ENCODE measurements at places on chromosomes 11 and 22.

- peaks cover 2% of the 10 kb centered on the region for H3K36me3 ChIP-seq
- peaks cover 24% of the 10 kb centered on the region for H3K27me3 ChIP-seq
- H3K27ac ChIP-seq = no peak overlapping the region
- H3K4me1 ChIP-seq = no peaks in the 10 kb centered on the region
Measured at GRCh38 chr22:44249376-44250147, 63.2 kb downstream of the SHISAL1 start.

DNA sequence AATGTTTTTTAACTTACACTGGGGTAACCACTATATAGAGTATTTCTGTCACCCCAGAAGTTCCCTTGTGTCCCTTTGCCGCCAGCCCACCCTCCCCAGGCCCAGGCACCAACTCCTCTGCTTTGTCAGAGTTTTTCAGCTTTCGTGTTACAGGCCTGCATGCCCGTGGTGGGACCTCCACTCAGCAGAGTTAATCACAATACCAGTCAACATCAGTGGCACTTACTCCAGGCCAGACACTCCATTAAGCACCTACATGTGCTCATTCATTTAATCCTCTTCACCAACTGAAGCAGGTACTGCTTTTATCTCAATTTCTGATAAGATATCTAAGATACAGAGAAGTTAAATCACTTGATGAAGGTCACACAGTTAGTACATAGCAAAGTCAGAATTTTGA is 63.3 kb downstream of the LIF start:
- H3K4me1 ChIP-seq = peaks cover 2% of the 10 kb centered on the region
- peaks cover 5% of the 10 kb centered on the region for H3K27me3 ChIP-seq
- H3K4me3 ChIP-seq = no peak overlapping the region
- no peaks in the 10 kb centered on the region for H3K36me3 ChIP-seq
- DNase-seq = no peak

- H3K27me3 ChIP-seq = peaks cover 5% of the 10 kb centered on the region
- H3K27ac ChIP-seq = no peak overlapping the region
- no peak overlapping the region for H3K4me3 ChIP-seq
- no peaks in the 10 kb centered on the region for H3K36me3 ChIP-seq
Measured at GRCh38 chr11:117300773-117301172, 9.6 kb downstream of the BACE1-AS start.

DNA sequence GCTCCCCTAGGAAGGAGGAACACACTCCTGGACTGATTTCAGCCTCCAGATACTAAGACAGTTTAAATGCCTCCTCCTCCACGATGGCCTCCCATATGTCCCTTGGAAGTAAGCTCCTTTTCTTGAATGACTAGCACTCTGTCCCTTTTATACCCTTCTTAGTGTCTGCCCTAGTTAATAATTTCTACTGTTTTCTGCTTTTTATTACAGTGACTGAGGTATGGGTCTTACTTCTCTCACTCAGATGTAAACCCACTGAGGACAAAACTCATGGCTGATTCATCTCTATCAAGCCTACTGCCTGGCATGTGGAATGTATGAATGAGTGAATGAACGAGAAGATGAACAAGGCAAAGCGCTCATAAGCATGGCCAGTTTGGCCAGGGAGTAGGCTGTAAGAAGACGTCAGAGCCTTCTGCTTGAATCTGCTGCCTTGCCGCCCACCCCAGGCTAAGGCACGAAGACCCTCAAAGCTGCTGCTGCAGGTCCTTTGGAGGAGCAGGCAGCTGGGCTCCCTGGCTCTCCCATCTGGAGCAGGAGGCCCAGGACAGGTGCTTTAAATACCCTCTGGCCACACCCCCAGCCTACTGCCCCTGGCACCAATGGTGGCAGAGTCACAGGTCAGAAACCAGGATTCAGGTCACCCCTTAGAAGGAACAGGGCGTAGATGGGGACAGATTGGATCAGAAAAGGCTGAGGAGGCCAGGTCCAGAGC is 8.2 kb upstream of the PGA3 start:
- DNase-seq = no peak
- no peak overlapping the region for H3K4me3 ChIP-seq
- H3K4me1 ChIP-seq = no peaks in the 10 kb centered on the region
- no peak overlapping the region for H3K27ac ChIP-seq
- H3K27me3 ChIP-seq = peaks cover 19% of the 10 kb centered on the region

- DNase-seq = no peak
- H3K27ac ChIP-seq = peak overlapping the region; percentile 72
- H3K4me3 ChIP-seq = peak overlapping the region; percentile 0
- peaks cover 31% of the 10 kb centered on the region for H3K36me3 ChIP-seq
Measured at GRCh38 chr22:23001463-23001862, 68.9 kb upstream of the GNAZ start.

DNA sequence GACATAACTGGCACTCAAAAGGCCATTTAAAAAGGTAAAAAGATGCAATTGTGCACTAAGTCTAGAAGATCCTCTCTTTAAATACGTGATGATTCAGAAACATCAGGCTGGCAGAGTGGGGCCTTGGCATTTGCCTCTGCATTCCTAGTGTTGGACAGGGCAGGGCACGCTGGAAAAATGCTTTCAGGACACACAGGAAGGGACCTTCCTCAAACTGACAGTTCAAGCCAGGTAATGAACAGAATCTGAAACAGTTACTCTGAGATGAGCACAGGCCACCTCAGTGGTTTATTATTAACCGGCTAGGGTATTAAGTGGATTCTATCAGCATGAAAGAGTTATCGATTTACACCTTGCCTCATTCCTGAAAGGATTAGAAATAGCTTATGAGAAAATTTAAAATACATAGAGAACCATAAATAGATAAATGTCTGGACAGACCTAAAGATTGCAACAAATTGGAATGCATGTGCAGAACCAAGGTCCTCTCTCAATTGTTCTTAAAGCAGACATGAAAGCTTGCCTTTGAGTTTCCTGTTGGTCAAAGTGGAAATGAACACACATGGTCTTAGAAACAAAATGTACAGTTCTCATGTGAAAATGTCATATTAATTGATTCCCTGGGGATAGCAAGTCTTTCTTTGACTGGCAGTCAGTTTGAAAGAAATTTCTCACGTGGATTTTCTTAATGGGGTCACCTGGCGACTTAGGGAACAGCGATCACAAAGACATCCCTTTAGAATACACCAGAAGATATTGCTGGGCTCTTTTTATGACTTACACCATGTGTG is 21.5 kb upstream of the CSNK2A3 start:
- H3K4me1 ChIP-seq = peaks cover 4% of the 10 kb centered on the region
- peaks cover 14% of the 10 kb centered on the region for H3K27me3 ChIP-seq
- H3K4me3 ChIP-seq = no peak overlapping the region
- no peak for DNase-seq

DNA sequence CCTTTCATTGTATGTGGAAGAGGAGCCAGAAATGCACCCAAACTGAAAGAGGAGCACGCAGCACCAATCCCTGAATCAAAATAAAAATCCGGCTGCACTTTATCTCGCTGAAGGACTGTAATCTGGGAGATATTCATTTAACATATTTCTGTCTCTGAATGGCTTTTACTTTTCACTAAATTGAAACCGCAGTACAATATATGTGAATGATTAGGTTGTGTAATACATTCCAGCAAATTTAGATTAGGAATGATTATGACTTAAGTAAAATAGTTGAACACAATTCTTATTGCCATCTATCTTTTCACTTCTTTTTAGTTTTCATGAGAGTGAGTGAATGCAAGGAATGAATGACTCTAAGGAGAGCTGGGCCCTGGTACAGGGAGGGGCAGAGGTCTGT is 232.1 kb downstream of the ST3GAL4 start:
- no peak overlapping the region for H3K4me3 ChIP-seq
- no peaks in the 10 kb centered on the region for H3K36me3 ChIP-seq
- DNase-seq = no peak
- no peak overlapping the region for H3K27ac ChIP-seq
- no peaks in the 10 kb centered on the region for H3K27me3 ChIP-seq
- no peaks in the 10 kb centered on the region for H3K4me1 ChIP-seq

DNA sequence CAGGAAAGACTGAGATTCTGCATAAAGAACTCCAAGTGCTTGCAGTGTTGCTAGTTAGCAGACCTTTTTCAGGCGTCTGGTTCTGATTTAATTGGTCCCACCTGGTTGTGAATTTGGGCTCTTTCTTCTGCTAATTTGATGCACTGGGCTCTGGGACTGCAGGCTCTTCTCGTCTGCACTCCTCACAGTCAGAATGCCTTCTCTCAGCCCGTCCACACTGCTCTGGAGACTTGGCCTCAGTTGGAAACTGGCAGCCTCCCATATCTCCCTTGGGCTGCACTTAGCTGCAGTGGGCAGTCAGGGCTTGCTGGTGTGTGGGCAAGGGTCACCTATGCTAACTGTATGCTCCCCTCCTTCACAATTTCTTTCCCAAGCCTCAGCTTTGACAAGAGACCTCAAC is 1.5 kb downstream of the TRIM6 start:
- H3K27ac ChIP-seq = no peak overlapping the region
- no peak overlapping the region for H3K4me3 ChIP-seq
- no peaks in the 10 kb centered on the region for H3K36me3 ChIP-seq
- H3K4me1 ChIP-seq = peaks cover 23% of the 10 kb centered on the region
- no peak for DNase-seq

GRCh38 chr11:65095427-65095826 is 587 bp upstream of the VPS51 start:
- H3K4me3 ChIP-seq = peak overlapping the region; percentile 88
- H3K27ac ChIP-seq = peak overlapping the region; percentile 99
- no peaks in the 10 kb centered on the region for H3K27me3 ChIP-seq
- H3K4me1 ChIP-seq = peaks cover 11% of the 10 kb centered on the region
- no peak for DNase-seq

- peaks cover 38% of the 10 kb centered on the region for H3K27me3 ChIP-seq
- peak; percentile 79 for DNase-seq
- no peaks in the 10 kb centered on the region for H3K36me3 ChIP-seq
- peak overlapping the region; percentile 90 for H3K4me3 ChIP-seq
Measured at GRCh38 chr22:42369250-42370041, 62.8 kb downstream of the NFAM1 start.

- peaks cover 8% of the 10 kb centered on the region for H3K4me1 ChIP-seq
- H3K27me3 ChIP-seq = peaks cover 8% of the 10 kb centered on the region
Measured at GRCh38 chr22:30483169-30483568, 11.4 kb upstream of the SEC14L3 start.

- no peaks in the 10 kb centered on the region for H3K36me3 ChIP-seq
- peaks cover 10% of the 10 kb centered on the region for H3K27me3 ChIP-seq
- H3K4me1 ChIP-seq = peaks cover 9% of the 10 kb centered on the region
- no peak for DNase-seq
- H3K27ac ChIP-seq = no peak overlapping the region
Measured at GRCh38 chr11:8239536-8240228, 24.0 kb downstream of the LMO1 start.

- peaks cover 3% of the 10 kb centered on the region for H3K36me3 ChIP-seq
- peak; percentile 49 for DNase-seq
- peak overlapping the region; percentile 65 for H3K4me3 ChIP-seq
- peaks cover 33% of the 10 kb centered on the region for H3K4me1 ChIP-seq
Measured at GRCh38 chr22:39299829-39300178, 19.6 kb downstream of the RPL3 start.

DNA sequence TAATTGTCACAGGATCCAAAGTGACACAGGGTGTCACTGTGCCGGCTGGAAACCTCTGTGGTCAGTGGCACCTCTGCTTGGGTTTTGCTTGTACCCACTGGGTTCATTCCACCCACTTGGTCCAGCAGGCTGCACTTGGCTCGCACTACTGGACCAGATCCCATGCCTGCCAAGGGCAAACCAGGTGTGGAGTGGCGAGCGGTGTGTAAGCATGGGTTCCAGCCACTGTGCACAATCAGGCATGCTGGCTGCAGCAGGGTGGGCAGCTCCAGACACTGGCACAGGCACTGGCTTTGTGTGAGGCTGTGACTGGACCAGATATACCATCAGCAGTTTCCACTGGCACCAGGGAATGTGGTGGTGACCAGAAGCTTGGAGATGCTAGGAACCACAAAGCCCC is 261.4 kb downstream of the KCNA4 start:
- DNase-seq = no peak
- H3K4me1 ChIP-seq = no peaks in the 10 kb centered on the region
- no peak overlapping the region for H3K4me3 ChIP-seq
- H3K27ac ChIP-seq = no peak overlapping the region
- no peaks in the 10 kb centered on the region for H3K36me3 ChIP-seq

- H3K27me3 ChIP-seq = peaks cover 37% of the 10 kb centered on the region
- DNase-seq = no peak
- H3K4me3 ChIP-seq = no peak overlapping the region
- H3K4me1 ChIP-seq = peaks cover 13% of the 10 kb centered on the region
Measured at GRCh38 chr11:63503492-63503891, 2.4 kb upstream of the LGALS12 start.

- no peak overlapping the region for H3K4me3 ChIP-seq
- DNase-seq = no peak
- H3K4me1 ChIP-seq = peaks cover 18% of the 10 kb centered on the region
- H3K36me3 ChIP-seq = peaks cover 8% of the 10 kb centered on the region
- peaks cover 8% of the 10 kb centered on the region for H3K27me3 ChIP-seq
- no peak overlapping the region for H3K27ac ChIP-seq
Measured at GRCh38 chr22:36211237-36211861, 9.7 kb upstream of the APOL4 start.

DNA sequence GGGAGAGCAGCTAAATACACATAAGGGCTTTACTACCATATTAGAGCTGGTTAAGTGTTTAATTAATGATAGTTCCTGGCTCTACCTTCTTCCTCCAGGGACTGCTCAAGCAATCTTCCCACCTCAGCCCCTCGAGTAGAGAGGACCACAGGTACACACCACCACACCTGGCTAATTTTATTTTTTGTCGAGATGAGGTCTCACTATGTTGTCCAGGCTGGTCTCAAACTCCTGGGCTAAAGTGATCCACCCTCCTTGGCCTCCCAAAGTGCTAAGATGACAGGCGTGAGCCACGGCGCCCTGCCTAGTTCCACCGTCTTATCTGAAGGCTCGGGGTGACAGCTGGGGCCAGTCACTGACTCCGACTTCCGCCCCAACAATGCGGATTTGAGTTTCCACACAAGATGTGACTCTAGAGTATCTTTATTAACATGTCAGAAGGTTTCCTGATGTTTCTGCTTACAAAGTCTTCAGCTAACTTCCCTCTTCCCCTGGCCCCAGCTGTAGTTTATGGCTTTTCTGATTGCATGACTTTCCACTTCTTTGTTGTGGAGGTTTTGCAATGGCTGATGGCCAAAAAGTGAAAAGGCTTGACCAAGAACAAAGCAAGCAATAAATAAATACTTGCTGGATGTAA is 16.8 kb downstream of the TPST2 start:
- peak overlapping the region; percentile 42 for H3K4me3 ChIP-seq
- no peaks in the 10 kb centered on the region for H3K27me3 ChIP-seq
- peaks cover 56% of the 10 kb centered on the region for H3K4me1 ChIP-seq
- peak overlapping the region; percentile 90 for H3K27ac ChIP-seq

DNA sequence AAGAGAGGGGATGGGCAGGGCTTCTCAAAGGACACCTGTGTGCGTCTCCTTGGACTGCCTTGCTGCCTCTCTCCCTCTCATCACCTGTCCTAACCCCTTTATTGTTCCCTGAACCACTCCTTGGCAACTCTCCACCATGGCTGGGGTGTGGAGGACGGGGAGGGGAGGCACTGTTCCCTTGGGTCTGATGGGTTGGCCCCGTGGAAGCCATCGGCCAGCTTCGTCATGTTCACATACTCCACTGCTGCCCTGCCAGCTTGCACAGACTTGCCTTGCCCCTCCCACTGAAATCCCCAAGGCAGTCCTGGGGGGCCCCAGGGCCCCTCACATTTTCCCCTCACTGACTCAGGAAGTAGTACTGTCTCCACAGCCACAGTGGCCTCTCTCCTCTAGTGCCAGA is 36.1 kb upstream of the LRRC32 start:
- peaks cover 24% of the 10 kb centered on the region for H3K27me3 ChIP-seq
- no peak overlapping the region for H3K27ac ChIP-seq
- H3K4me1 ChIP-seq = no peaks in the 10 kb centered on the region
- no peak for DNase-seq
- no peaks in the 10 kb centered on the region for H3K36me3 ChIP-seq

Data from stimulated activated naive B cell treated with anti-CD40 and anti-IgM and Interleukin-4, amounts not matched to agents 10 μg/mL and 1 μg/mL and 100 μg/mL, for 72 hours (primary cell).